ENCODE measurements at places on chromosomes 2 and 18. TPM values are rescaled to one million over a fixed set of nuclear protein-coding genes. Genes with fewer than 3 reads are reported as not detected.
A peak's percentile ranks its signal among the peaks of the same experiment; 100 is the strongest.

PDE1A gene
- total RNA-seq: 3.3 TPM

PTPRN gene
- total RNA-seq: 30.2 TPM

CBLN2 gene
- total RNA-seq: 0.18 TPM

GLB1L gene
- total RNA-seq: 11.8 TPM

WDR7 gene
- total RNA-seq: 24.8 TPM

CRACDL gene
- 1.6 TPM for total RNA-seq

FOXI3 gene
- 0.57 TPM for total RNA-seq

- no peak overlapping the region for H3K4me3 ChIP-seq
- peak overlapping the region; percentile 8 for H3K27ac ChIP-seq
- H3K4me1 ChIP-seq: peaks cover 12% of the 10 kb centered on the region
These were observed 72.2 kb downstream of the XRCC5 start for GRCh38 chr2:216181351-216181750.

DNA sequence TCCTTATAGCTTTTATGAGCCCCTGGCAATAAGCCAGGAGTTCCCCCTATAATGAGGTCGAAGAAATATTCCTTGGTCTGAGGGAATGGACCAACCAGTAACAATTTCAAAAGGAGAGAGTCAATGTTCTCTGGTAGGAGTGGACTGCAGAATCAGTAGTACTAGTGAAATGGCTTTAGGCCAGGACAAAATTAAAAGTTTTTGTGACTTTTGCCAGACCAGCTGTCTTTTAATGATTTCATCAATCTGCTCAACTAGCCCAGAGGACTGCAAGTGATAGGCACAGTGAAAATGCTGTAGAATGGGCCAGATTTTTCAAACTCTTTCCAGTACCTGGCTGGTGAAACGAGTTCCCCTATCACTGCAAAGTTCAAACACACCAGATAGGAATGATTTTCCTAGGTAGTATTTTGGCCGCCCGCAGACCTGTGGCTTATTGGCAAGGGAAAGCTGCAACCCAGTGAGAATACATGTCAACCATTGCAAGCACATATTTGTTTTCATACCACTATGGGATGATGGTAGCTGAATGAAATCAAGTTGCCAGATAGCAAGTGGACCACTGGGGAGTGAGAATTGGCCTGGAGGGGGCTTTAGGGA is 45.5 kb downstream of the CERS6 start:
- H3K4me3 ChIP-seq: no peak overlapping the region
- DNase-seq: no peak
- no peaks in the 10 kb centered on the region for H3K27me3 ChIP-seq

GRCh38 chr2:38274286-38275276 is 102.5 kb downstream of the ATL2 start:
- peak overlapping the region; percentile 84 for H3K27ac ChIP-seq
- no peak for DNase-seq

DNA sequence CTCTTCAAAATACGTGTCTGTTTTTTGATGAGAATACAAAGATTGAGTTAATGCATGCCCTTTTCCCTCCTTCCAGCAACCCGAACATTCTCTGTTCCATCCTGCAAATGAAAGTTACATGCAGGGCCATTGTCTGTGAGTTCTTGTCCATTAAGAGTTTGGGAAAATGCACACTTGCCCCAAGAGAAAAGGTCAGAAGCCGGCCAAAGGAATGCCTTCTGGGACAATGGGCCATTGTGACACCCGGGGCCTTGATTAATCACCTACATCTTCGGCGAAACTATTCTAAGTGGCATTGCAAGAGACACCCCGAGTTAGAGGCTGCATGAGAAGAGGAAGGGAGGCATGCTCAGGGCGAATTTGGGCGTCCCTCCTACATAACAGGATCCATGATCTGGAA is 73.7 kb upstream of the COPS8 start:
- H3K36me3 ChIP-seq: peaks cover 3% of the 10 kb centered on the region
- DNase-seq: no peak
- no peak overlapping the region for H3K4me3 ChIP-seq

GRCh38 chr2:64164629-64165028 is 20.4 kb upstream of the PELI1 start:
- DNase-seq: no peak
- no peaks in the 10 kb centered on the region for H3K4me1 ChIP-seq
- no peaks in the 10 kb centered on the region for H3K36me3 ChIP-seq
- H3K27me3 ChIP-seq: no peaks in the 10 kb centered on the region
- no peak overlapping the region for H3K27ac ChIP-seq

DNA sequence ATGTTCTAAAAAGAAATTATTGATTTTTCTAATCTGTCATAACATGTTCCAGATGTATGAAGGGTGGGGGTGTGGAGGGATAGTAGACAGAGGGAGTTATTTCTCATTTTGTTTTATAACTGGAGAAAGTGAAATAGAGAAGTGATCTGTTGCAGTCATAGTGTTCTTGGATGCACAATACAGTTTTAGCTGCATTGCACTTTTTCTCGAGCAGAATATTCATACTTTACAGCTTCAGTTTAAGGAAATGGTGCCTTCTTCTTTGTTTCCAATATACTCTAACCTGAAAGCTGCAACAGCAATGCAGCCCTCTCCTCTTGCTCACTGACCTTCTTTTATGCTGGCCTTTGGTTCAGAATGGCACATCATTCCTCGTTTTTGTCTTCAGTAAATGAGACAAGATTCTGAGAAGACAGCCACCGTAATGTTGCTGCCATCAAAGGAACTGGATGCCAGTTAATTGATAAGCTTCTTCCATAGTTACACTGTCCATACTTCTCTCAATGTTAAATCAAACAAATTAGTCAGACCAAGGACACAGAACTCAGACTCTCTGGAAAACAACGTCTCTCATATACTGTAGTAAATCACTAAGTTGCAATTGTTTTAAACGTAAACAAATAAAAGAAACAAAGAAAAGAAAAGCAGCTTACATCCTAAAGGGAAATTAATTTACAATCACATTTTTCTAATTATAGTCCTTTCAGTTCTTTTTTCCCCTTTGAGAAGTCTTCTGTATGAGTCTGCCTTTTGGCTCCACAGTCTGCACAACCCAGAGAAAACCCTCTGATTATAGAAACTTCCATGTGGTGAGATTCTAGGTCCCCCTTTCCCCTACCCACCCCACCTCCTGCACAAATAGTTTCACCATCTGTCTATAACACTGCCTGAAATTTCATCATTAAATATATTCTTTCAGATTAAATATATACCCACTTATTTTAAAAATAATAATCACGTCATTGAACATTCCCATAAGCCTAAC is 97.4 kb upstream of the UGP2 start:
- DNase-seq: no peak
- peaks cover 16% of the 10 kb centered on the region for H3K4me1 ChIP-seq
- H3K4me3 ChIP-seq: no peak overlapping the region
- no peaks in the 10 kb centered on the region for H3K36me3 ChIP-seq

GRCh38 chr2:98522854-98523253 is 78.2 kb downstream of the INPP4A start:
- H3K27me3 ChIP-seq: no peaks in the 10 kb centered on the region
- DNase-seq: no peak
- peaks cover 18% of the 10 kb centered on the region for H3K36me3 ChIP-seq
- H3K27ac ChIP-seq: no peak overlapping the region

- H3K4me1 ChIP-seq: peaks cover 10% of the 10 kb centered on the region
- DNase-seq: no peak
- peaks cover 36% of the 10 kb centered on the region for H3K27me3 ChIP-seq
- peaks cover 2% of the 10 kb centered on the region for H3K36me3 ChIP-seq
These were observed 190.2 kb upstream of the APCDD1 start for GRCh38 chr18:10264260-10264659.

- no peak within 1 kb of the TSS for H3K4me3 ChIP-seq
- no peak for DNase-seq
- H3K36me3 ChIP-seq: peaks cover 2% of the 10 kb centered on the region
- no peaks in the 10 kb centered on the region for H3K27me3 ChIP-seq
- H3K27ac ChIP-seq: no peak within 1 kb of the TSS
- H3K4me1 ChIP-seq: peaks cover 5% of the 10 kb centered on the region
These were observed at the start of gene WIPF1 for GRCh38 chr2:174597345-174598047. Gene WIPF1 (minus strand): TSS chr2:174597804. CDS start chr2:174585573, 12,231 bp downstream.

DNA sequence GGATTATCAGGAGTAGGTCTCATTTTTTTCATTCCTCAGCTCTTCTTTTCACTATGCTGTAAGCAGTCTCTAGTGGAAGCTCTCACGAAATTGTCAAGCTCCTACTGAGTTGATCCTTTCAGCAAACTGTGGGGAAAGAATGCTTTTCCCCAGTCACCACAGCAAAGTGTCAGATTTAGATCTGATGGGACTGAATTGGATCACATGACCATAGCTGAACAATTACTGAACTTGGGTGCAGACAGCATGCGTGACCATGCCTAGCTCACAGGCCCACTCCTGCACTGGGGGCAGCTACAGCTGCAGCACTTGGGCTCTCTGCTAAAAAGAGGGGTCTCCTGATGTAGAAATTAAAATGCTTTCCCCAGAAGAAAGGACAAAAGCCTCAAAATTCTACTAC is 3.1 kb downstream of the ARHGAP15 start:
- no peaks in the 10 kb centered on the region for H3K27me3 ChIP-seq
- H3K4me1 ChIP-seq: no peaks in the 10 kb centered on the region
- no peak overlapping the region for H3K4me3 ChIP-seq
- no peak overlapping the region for H3K27ac ChIP-seq
- no peaks in the 10 kb centered on the region for H3K36me3 ChIP-seq

GRCh38 chr18:23530195-23530594 is 26.9 kb downstream of the RMC1 start:
- no peak for DNase-seq
- no peak overlapping the region for H3K27ac ChIP-seq
- H3K4me3 ChIP-seq: no peak overlapping the region

- no peak overlapping the region for H3K4me3 ChIP-seq
- peaks cover 13% of the 10 kb centered on the region for H3K27me3 ChIP-seq
- H3K36me3 ChIP-seq: no peaks in the 10 kb centered on the region
- H3K4me1 ChIP-seq: peaks cover 4% of the 10 kb centered on the region
- no peak overlapping the region for H3K27ac ChIP-seq
- no peak for DNase-seq
These were observed 17.9 kb downstream of the SPATA3 start for GRCh38 chr2:231013820-231014219.

DNA sequence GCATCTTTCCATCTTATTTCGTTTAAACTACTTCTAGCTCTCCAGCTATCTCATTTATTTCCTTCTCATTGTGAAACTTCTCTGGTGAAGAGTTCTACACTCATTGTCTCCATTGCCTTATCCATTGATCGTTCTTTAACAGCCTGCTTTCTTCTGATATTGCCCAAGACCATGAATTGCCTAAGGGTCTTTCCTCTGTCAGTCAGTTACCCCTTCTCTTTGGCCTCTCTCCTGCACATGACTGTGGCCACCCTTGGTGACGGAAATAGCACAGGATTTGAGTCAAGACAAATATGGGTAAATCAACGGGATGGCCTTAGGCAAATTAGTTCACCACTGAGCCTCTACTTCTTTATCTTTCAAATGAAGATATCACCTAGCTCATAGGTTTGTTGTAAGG is 26.6 kb downstream of the NHEJ1 start:
- H3K4me3 ChIP-seq: no peak overlapping the region
- H3K36me3 ChIP-seq: peaks cover 16% of the 10 kb centered on the region
- peaks cover 73% of the 10 kb centered on the region for H3K27me3 ChIP-seq
- H3K4me1 ChIP-seq: peaks cover 1% of the 10 kb centered on the region
- H3K27ac ChIP-seq: no peak overlapping the region

DNA sequence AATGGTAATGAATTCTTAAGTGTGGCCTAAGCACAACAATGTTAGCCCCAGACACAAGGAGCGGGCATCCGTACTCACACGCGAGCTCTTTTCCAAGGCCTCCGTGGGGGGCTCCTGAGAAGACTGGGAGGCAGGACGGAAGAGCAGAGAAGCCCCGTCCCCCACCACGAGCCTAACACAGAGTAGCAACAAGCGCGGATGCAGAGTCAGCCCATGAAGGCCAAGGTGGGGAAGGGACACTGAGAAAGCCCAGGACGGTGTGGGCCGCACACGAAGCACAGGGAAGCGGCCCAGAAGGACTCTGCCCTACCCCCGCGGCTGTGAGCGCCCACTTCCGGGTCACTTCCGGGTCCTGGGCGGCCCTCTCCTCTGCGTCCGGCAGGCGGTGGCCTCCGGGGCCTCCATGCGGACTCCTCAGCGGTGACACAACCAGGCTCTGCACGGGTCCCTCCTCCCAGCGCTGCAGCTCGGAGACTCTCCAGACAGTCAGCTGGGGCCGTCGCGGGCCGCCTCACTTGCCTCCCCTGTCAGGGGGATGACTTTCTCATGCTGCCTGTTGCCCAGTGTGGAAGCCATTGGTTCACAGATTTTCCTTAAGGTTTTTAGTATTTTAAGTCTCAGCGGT is 151.5 kb downstream of the MTCL1 start:
- DNase-seq: no peak
- H3K36me3 ChIP-seq: no peaks in the 10 kb centered on the region
- peaks cover 3% of the 10 kb centered on the region for H3K4me1 ChIP-seq
- no peak overlapping the region for H3K4me3 ChIP-seq
- no peaks in the 10 kb centered on the region for H3K27me3 ChIP-seq
- H3K27ac ChIP-seq: no peak overlapping the region

- no peak overlapping the region for H3K4me3 ChIP-seq
- no peaks in the 10 kb centered on the region for H3K4me1 ChIP-seq
- no peak overlapping the region for H3K27ac ChIP-seq
- H3K27me3 ChIP-seq: no peaks in the 10 kb centered on the region
These were observed 364.5 kb upstream of the RGPD4 start for GRCh38 chr2:107462181-107462580.

DNA sequence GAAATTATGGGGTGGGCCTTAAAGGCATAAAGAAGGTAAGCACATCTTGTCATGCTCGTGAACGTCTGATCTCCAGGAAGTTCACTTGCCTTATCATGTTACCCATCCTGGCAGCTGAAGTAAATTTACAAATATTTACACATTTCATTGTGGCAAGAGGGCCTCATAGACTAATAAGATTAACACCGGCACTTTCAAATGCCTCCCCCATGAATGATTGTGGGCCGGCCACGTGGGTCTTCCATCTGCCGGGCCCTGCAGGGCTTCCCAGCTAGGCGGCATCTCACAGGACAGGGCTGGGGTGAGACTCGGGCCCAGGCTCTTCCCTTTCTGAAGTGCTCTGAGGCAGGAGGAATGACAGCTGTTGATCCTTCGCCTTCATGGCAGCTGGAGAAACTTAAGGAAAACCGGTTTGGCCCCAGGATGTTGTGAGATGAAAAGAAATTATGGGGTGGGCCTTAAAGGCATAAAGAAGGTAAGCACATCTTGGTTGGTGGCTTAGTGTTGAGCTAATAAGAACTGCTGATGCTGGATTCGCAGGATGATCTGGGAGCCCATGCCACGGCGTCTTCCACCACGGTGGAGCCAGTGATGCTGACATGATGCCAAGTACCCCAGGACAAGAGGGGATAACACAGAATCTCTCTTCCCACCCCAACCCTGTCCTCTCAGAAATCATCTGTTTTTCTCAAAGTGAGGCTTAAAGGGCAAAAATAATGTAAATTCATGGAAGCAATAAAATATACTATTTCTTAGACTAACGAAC is 176.3 kb downstream of the SEPTIN10 start:
- H3K36me3 ChIP-seq: peaks cover 5% of the 10 kb centered on the region
- H3K4me3 ChIP-seq: no peak overlapping the region
- H3K27me3 ChIP-seq: peaks cover 30% of the 10 kb centered on the region
- H3K27ac ChIP-seq: no peak overlapping the region
- no peak for DNase-seq

DNA sequence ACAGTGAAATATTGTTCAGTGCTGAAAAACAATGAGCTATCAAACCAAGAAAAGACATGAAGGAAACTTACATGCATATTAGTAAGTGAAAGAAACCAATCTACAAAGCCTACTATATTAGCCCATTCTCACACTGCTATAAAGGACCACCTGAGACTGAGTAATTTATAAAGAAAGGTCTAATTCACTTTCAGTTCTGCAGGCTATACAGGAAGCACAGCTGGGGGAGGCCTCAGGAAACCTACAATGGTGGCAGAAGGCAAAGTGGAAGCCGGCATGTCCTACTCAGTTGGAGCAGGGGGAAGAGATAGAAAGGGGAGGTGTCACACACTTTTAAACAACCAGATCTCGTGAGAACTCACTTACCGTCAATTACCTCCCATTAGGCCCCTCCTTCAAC is 232.1 kb downstream of the TMX3 start:
- no peak overlapping the region for H3K4me3 ChIP-seq
- no peak for DNase-seq
- H3K27ac ChIP-seq: no peak overlapping the region
- H3K27me3 ChIP-seq: no peaks in the 10 kb centered on the region
- no peaks in the 10 kb centered on the region for H3K4me1 ChIP-seq

Data from progenitor cell of endocrine pancreas (in vitro differentiated cells).